Left renal cortex interstitium (tissue), 4 donors: ENCODE measurements at places on chromosomes 13 and 19.
A peak's percentile ranks its signal among the peaks of the same experiment; 100 is the strongest.

DNA sequence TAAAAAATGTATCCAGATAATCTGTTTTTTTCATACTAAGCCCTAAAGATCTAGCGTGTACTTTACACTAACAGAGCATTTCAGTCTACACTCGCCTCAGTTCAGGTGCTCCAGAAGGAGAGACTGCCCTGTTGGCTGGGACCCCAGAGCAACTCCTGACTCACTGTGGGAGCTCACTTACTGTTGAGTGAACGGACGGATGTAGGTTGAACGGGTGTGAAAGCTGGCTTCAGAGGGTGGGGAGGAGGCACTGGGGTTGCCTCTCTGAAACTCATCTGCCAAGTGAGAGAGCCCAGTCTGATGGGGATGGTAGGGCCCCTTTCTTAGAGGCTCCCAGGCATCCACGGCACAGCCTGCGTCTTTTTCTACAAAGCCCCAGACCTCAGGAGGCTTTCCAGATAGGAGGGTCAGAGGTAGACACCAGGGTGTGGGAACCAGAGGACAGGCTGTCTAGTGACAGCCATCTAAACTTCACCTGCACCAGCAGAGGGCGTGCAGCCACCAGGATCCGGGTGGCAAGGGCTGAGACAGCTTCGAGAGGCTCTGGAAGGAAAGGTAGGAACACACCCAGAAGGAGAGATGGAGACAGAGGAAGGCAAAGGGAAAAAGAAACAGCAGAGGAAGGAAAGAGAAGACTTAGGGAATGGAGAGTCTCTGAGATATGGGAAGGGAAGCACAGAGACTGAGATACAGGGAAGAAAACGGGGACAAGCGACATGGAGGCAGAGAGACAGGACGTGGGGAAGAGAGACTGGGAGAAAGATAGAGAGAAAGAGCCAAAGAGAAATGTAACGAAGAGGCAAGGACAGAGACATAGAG is 3.7 kb downstream of the KASH5 start:
- DNase-seq: no peak

DNA sequence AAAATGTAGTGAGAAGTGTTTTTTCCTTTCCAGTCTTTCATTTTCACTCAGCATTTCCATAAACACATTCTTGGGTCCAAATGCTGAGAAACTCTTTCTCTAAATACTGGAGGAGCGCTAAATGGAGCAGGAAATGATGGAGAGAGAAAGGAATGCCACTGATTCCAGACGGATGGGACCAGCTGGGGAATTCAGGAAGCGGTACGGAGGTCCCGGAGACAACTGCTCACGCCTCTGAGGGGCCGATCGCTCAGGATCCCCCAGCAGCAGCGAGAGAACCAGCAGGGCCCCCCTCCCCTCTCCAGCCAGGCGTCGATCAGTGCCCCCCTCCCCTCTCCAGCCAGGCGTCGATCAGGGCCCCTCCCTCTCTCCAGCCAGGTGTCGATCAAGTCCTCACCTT is 13.2 kb downstream of the RASA3 start:
- no peak for DNase-seq

GRCh38 chr19:29489172-29489951 is 36.4 kb upstream of the VSTM2B start:
- DNase-seq: no peak

DNA sequence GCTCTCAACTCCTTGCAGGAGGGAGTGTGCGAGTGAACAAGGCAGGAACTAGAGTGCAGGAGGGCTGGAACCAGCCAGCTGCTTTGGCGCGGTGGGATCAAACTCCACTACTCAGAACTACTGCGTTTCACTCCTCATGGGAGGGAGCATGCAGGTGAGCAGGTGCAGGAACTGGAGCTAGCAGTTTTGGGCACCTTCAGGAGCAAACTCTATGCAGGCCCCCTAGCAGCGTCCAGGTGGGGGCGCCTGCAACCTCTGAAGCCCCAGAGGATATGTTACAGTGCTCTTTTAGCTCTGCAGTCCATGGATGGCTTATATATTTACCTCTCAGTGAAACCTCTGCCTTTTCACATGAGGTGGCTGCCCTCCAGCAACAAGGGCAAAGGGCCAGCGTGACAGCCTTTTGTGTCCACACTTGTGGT is 1303.4 kb downstream of the PCDH9 start:
- DNase-seq: no peak

GRCh38 chr19:34985249-34986022 is 14.7 kb upstream of the GRAMD1A start:
- no peak for DNase-seq

DNA sequence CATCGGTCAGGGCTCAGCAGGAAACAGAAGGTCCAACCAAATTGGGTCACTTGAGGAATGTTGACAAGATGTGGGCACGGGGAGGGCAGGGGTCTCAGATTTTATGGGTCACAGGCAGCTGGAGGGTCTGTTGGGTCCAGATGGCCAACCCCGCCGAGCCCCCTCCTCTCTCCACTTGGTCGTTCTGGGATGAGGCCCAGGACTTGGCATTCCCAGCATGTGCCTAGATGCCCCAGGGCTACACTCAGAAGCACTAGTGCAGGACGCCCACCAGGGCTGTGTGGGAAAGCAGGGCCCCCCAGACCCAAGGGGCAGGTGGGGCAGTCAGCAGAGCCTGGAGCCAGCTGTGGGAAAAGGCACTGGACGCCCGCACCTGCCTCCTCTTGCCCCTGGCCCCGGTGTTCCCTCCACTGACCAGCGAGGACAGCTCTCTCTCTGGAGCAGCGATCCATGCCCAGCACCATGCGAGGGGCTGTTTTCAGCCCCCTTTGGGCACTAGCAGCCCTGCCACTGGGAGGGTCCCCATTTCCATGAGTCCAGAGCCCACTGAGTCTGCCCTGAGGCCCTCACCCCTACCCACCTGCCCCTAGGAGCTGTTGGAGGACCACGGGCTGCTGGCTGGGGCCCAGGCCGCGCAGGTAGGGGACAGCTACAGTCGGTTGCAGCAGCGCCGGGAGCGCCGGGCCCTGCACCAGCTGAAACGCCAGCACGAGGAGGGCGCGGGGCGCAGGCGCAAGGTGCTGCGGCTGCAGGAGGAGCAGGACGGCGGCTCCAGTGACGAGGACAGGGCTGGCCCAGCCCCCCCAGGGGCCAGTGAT is 26.0 kb downstream of the DHX34 start:
- no peak for DNase-seq

GRCh38 chr19:44530777-44531176 is 1.3 kb upstream of the CEACAM20 start:
- no peak for DNase-seq

DNA sequence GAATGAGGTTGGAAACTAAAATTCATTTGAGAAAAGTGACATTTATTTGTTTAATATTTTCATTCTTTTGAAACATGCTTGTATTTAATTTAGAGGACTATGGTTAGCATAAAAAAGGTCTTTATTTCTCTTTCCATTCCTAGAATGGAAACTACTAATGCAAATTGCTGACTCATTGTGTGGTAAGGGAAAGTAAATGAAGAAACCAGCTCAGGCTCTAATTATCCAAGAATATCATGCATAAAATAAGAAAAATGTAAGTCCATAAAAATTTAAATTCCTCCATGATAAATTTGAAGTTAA is 777.0 kb upstream of the SLITRK1 start:
- no peak for DNase-seq

- no peak for DNase-seq
Measured at GRCh38 chr19:17671906-17672305, 16.2 kb downstream of the UNC13A start.

DNA sequence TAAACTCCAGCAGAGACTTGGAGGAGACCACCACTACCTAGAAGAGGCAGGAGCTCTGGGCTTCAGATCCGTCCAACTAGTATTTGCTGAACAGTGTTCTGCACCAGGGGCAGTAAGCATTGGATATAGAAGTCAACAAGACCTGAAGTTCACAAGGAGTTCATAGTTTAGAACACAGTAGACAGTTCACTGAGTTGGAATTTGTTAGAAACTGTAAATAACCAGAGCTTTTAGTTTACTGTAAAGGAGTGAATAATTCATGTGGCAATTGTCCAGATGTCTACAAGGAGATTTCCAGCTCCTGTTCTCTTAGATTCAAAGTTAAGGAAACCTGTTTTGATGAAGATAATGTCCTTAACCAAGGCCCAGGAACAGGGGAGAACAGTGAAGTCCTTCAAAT is 128.9 kb downstream of the COG6 start:
- no peak for DNase-seq

GRCh38 chr19:58021541-58022282 is 12.1 kb upstream of the ZSCAN1 start:
- peak; percentile 83 for DNase-seq
